ENCODE measurements at places on chromosomes 11 and 22.

- DNase-seq = no peak
These were observed 42.1 kb downstream of the PRDM10 start for GRCh38 chr11:129960216-129961214.

- DNase-seq = peak; percentile 11
These were observed 12.0 kb downstream of the BRSK2 start for GRCh38 chr11:1401656-1402221.

DNA sequence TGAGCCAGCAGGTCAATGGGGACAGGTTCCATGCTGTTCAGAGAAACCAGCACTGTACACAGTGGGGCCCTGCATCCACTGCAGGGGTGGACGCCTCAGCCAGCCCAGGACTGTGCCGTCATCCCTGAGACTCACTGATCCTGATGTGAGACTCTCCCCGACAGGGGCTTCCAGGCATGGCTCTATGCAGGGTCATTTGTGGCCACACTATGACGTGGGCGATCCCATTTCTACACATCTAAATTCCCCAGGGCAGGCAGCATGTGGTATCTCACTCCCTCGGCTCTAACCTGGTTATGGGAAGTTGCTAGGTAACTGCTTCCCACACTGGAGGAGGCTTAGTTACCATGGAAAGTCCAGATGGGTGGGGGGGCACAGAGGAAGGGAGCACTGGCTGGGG, 14.2 kb upstream of the FAM83F start:
- no peak for DNase-seq

- no peak for DNase-seq
These were observed 43.0 kb downstream of the DSCAML1 start for GRCh38 chr11:117754030-117754429.

GRCh38 chr11:69180226-69180625, 24.5 kb downstream of the SMIM38 start:
- no peak for DNase-seq

GRCh38 chr11:15006139-15006759, 34.1 kb upstream of the CALCA start:
- DNase-seq = peak; percentile 53

- peak; percentile 12 for DNase-seq
These were observed 1046.1 kb downstream of the DLG2 start for GRCh38 chr11:84581083-84581482.

DNA sequence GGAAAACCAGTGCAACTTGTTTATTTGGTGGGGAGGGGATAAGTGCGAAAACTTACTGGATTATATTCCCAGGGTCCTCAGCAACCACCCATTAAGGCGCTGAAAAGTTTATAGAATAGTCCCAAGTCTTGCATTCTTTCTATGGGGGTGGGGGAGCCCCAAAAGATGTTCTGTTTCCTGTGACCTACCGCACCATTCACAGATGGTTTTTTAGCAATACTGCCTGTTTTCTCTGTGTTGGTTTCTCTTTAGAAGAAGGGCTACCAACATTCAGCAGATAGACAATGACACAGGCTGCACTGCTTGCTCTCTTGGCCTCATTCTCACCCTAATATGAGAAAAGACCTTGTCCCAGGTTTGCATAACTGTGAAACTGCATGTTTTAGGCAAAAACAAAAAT, 86.5 kb downstream of the FAM76B start:
- no peak for DNase-seq

- DNase-seq = no peak
These were observed 9.7 kb downstream of the LRFN4 start for GRCh38 chr11:66866511-66866986.

GRCh38 chr11:70656252-70656651, 257.9 kb downstream of the CTTN start:
- no peak for DNase-seq

DNA sequence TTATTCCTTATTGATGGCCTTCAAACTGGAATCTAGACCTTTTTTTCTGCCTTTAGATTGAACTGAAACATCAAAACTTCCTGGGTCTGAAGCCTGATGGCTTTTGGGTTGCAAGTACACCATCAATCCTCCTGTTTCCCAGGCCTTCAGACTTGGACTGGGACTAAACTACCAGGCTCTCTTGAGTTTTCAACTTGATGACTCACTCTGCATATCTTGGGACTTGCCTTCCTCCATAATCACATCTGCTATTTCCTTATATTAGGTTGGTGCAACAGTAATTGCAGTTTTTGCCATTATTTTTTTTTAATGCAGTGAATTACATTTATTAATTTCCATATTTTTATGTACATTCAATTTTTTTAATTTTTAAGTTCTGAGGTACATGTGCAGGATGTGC, 7.0 kb downstream of the OR51B5 start:
- DNase-seq = no peak

- DNase-seq = no peak
These were observed 31.4 kb downstream of the PPM1F start for GRCh38 chr22:21921184-21921721.

GRCh38 chr22:38006906-38007305, 22.6 kb upstream of the SOX10 start:
- DNase-seq = no peak

- no peak for DNase-seq
These were observed 385.1 kb downstream of the BUD13 start for GRCh38 chr11:116387641-116388040.

GRCh38 chr11:120827820-120828219, 196.1 kb upstream of the TBCEL start:
- DNase-seq = no peak

DNA sequence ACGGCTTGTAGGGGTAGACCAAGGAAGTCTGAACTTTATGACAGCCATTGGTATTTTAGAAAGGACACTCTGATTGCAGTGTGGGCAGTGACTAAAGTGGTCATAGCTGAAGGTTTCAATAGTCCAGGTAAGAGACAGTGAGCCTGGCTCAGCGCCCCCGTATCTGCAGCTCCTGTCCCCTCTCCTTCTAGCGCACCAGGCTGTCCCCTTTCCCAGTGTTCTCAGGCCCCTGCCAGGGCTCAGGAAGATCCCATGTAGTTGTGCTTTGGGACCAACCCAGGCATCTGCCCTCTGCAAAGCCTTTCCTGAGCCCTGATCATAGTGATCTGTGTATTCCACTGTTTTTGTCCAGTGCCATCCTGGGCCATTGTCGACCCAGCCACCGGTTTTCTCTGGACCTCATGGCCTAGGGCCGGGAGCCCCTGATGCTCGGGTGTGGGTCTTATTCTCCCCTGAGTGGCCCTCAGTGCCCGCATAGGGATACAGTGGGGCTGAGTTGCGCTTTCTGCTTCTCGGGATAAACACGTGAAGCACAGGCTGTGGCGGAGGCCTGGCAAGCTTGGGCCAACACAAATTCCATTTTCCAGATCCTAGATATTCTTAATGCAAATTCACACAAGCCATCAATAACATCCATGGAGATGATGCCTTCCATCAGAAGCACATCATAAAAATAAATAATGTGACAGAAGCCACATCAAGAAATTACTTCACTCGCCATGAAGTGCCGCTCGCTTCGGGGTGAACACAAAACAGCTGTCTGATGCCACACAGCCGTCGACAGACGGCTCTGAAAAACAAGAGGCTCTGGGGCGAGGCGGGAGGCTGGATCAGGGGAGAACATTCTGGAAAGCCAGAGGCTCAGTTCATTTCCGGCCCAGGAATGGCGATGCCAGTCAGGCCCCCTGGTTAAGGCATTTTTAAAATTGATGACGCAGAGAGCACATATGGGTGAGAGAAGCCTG, 805.0 kb downstream of the TBC1D22A start:
- DNase-seq = no peak

- peak; percentile 7 for DNase-seq
These were observed 104.3 kb downstream of the EXT2 start for GRCh38 chr11:44199816-44200215.

GRCh38 chr11:121881806-121882205, 234.2 kb downstream of the BLID start:
- DNase-seq = no peak

DNA sequence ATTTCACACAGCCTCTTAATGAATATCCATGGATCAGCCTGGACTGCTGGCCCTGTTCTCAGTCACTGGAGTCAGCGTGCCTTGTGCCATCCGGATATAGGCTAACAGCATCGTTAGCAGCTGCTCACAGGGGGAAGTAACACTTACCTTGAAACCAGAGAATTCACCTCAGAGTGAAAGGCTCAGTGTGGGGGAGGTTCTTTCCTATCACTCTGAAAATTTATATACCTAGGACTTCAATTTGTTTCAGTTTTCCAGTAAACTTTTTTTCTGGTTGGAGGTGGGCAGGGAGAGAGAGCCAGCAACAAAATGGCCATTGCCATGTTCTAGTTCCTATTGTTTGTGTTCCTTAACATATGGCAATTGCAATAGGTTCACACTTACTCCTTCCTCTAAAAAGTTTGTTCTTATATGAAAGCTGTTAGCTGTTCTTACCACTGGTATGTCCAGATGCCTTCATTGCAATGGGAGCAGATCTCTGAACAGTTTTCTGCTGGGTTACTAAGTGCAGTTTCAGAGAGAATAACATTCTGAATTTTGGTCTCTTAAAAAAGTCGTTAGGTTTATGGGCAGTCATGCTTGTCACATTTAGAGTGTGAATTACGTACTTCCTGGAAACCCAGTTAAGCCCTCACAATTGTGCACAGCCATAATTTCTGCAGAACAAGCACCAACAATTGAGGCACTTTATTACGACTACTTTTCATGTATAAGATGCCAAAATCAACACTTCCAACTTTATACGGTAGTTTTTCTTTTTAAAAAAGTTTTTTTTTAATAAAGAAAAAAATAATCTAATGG, 247.6 kb downstream of the CADM1 start:
- DNase-seq = peak; percentile 21

GRCh38 chr11:95088946-95089619, 563 bp upstream of the ENDOD1 start:
- DNase-seq = no peak

DNA sequence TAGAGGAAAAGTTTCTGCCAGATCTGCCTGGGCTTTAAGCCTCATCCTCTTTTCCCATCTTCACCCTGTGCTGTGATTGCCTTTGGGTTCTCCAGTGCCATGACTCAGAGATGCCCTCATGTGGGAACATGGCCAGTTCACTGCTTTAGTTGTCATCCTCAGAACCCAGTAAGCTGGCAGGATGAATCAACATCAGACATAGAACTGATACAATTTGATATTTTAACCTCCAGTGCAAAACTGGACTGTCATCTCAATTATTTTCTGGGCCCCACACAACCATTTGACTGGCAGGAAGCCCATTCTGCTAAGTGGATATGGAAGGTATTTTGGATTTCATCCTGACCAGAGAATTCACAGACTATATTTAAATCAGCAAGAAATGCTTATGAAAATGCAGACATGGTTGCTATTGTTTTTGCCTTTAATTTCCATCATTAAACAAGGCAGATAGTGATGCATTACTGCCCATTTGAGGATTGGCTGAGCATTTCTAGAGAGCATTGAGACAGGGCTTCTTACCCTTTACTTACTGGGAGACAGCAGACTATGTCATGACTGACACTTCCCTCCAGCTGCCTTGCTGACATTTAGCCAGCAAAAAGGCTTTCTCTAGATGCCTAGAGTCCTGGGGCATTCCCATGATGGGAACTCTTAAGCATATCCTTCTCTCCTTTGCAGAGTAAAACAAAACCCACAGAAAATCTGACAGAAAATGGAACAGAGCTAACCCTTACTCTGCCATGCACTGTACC, 327.1 kb upstream of the MTNR1B start:
- no peak for DNase-seq

DNA sequence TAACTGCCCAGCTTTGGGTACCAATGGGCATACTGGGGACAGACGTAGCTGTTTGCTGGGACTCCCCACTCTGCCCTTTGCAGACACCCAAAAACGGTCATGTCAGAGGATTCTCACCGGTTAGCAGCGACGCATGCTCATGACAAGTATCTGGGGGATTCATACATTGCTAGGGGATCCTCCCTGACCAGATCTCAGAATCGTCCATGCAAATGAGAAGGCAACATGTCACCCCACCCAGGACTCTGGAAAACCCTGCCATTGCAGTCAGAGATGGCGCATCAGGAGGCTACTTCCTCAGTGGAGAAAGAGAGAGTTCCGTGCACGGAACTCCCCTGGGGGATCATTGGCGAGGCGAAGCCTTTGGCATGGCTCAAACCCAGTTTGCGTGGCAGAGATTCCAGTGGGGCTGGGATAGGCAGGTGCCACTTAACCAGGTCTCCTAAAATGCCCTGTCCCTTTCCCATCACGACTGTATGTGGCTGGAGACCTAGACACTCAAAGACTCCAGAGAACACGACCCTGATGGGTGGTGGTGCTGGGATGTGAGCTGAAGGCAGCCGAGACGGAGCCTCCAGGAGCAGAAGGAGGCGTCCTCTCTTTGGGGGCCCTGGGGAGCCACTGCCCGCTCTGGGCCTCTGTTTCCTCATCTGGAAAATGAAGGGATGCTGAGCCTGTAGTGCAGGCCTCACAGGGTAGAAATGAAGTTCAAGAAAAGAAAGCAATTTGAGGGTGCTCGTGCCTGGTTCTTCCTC, 4.9 kb downstream of the RGL4 start:
- DNase-seq = no peak

GRCh38 chr11:23263466-23263865, 403.2 kb upstream of the CCDC179 start:
- DNase-seq = no peak

- DNase-seq = no peak
These were observed 8.5 kb upstream of the GAL3ST1 start for GRCh38 chr22:30582788-30583545.

- DNase-seq = no peak
These were observed 82.1 kb downstream of the DHCR7 start for GRCh38 chr11:71366076-71366475.
